MM.1S (cell line): ENCODE measurements at places on chromosomes 5 and 9.

GRCh38 chr5:102596951-102597350, 98.2 kb upstream of the SLCO6A1 start:
- H3K36me3 ChIP-seq = no peaks in the 10 kb centered on the region
- H3K4me1 ChIP-seq = 0 out of 2 replicates have a peak, but pooled peaks cover 5% of the 10 kb centered on the region
- no peaks in the 10 kb centered on the region for H3K27me3 ChIP-seq

DNA sequence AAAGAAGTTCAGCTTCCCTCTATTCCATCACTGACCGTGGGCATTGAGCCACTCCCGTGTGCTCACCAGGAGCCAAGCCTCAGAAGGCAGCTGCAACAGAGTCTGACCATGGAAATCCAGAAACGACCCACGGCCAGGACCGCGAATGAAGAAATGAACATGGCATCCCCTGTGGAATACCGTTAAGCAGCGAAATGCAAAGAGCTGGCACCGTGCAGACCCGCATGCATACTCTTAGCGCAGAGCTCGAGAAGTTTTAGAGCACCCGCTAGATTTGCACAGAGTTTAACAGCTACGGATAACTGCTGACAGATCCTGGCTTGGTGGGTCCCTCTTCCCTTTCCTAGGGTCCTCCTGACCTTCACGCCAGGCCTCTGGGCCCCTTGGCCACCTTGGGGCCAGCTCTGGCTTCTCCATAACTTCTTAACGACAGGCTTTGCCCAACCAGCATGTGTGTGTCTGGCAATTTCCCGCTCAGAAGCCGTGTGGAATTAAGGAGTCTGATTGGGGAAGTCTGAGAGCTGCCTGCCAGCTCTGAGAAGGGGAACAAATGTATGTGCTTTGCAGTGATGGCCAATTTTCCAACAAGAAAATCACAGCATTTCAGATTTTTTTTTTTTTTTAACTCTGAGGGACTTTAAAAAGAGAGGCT, 75.3 kb upstream of the COL5A1 start:
- H3K27ac ChIP-seq = no peak overlapping the region
- no peak for DNase-seq
- no peaks in the 10 kb centered on the region for H3K4me1 ChIP-seq
- no peaks in the 10 kb centered on the region for H3K36me3 ChIP-seq

- no peaks in the 10 kb centered on the region for H3K27me3 ChIP-seq
- H3K4me3 ChIP-seq = no peak overlapping the region
- DNase-seq = no peak
- H3K36me3 ChIP-seq = no peaks in the 10 kb centered on the region
Measured at GRCh38 chr5:93677359-93677891, 64.0 kb downstream of the POU5F2 start.

- DNase-seq = no peak
- no peak overlapping the region for H3K4me3 ChIP-seq
- H3K27me3 ChIP-seq = no peaks in the 10 kb centered on the region
- H3K4me1 ChIP-seq = no peaks in the 10 kb centered on the region
- no peak overlapping the region for H3K27ac ChIP-seq
Measured at GRCh38 chr5:87827539-87827938, 414.8 kb upstream of the CCNH start.

DNA sequence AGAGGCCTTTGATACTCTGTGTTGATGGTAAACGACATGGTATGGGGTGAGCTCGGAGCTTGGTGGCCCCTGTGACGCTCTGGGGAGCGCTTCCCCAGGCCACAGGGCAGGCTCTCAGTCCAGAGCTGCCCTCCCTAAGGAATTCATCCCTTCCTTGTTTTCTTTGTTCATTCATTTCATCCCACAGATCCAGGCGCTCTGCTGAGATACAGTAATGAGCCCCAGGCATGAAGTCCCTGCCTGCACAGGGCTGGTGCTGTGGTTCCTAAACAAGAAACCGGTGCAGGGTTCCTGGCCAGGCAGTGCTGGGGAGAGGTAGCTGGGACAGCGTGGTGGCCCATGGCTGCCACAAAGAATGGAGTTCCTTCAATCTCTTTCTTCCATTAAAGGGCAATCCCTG, 14.4 kb downstream of the NEK6 start:
- DNase-seq = no peak
- no peaks in the 10 kb centered on the region for H3K36me3 ChIP-seq
- no peak overlapping the region for H3K27ac ChIP-seq
- no peak overlapping the region for H3K4me3 ChIP-seq
